ENCODE measurements at places on chromosomes 11 and 22.

GRCh38 chr11:79570104-79570503 is 129.3 kb upstream of the TENM4 start:
- DNase-seq = no peak

DNA sequence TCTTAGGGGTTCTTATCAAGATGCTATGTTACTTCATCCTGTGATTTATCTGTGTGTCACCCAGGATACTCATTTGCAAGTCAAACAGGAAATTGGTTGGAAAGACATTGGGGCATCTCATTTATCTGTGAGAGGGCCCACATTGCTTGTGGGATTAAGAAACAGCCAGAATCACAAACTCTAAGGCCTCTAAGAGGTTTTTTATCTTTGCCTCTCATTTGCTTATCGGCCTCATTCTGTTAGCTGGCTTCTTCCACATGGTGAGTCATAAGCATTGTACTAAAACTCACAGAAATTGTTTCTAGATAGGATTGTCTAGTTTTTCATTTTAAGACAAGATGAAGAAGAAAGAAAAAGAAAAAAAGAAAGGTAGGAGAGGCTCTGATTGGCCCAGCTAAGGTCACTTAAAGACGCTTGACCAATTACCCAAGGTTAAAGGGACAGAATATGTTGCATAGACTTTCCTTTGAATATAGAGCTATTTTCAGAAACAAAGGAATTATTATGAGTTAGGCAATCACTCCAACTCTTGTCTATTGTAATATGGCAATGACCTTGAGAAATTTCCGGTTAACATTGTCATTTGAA is 121.9 kb downstream of the ARHGAP42 start:
- no peak for DNase-seq

- no peak for DNase-seq
Observed at GRCh38 chr11:110430267-110431050, 711 bp downstream of the FDX1 start.

DNA sequence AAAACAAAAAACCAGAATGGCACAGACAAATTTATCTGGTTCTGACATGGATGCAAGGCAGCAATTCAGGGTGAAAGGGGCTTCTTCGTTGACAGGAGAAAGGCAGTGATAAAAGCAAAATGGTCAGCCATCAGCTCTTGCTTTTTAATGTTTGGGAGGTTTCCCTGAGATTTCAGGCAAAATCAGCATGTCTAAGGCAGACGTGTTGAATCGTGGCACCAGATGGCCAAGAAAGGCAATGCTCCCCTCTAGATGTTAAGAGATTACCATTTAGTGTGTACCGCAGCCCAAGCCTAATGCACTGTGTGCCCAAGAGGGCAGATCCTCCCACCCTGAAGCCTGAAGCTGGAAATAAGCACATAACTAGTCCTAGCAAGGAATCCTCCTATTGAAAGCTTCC is 88.8 kb upstream of the GALNT18 start:
- DNase-seq = no peak

- no peak for DNase-seq
Observed at GRCh38 chr11:86938203-86938899, 16.8 kb downstream of the FZD4 start.

- no peak for DNase-seq
Observed at GRCh38 chr22:48782811-48783511, 1044.7 kb downstream of the BRD1 start.

DNA sequence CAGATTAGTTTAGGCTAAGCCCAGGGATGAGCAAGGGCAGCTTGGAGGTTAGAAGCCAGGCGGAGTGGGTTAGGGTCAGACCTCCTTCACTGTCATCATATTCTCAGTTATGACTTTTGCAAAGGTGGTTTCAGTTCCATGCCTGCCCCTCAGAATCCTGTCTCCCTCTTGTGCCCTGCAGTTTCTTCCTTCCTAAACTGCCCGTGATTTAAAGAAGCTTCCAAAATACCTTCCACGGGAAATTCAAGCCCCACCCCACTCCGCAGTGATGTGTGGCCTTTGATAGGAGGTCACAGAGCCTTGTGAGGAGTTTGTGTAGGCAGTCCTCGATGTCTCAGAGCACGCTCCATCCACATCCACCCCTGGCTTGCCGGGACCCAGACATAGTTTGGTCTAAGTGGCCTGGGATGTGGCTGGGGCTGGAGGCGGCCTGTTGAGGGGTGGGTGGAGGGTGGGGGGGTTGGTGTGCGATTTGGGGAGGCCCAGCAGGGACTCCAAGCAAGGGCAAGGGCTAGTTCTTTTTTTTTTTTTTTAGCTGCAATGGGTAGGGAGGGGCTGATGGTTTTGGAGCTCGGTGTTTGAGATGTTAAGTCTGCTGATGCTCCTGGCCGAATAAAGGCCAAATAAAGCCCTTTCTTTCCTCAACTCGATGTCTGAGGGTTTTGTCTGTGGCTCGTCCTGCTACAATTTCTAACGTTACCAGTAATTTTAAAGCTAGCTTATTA is 1.6 kb upstream of the IFITM1 start:
- DNase-seq = no peak

DNA sequence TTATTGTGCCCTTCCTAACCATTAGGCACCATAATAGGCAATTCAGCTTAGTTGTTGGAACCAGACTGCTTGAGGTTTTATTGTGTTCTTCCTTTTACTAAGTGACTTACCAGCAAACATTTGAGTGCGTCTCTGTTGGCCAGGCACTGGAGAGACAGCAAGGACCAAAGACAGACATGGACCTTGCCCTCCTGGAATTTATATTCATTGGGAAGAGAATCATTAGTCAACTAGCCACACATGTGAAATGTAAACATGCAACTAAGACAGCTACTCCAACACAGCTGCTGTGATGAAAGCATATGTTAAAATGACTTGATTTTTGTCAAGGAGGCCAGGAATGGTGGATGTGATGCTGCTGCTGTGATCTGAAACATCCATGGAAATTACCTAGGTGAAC is 106.4 kb downstream of the TRAF6 start:
- no peak for DNase-seq

- no peak for DNase-seq
Observed at GRCh38 chr11:94924171-94924572, 49.2 kb downstream of the CWC15 start.

GRCh38 chr11:73520353-73521061 is 77.4 kb downstream of the FAM168A start:
- DNase-seq = no peak

DNA sequence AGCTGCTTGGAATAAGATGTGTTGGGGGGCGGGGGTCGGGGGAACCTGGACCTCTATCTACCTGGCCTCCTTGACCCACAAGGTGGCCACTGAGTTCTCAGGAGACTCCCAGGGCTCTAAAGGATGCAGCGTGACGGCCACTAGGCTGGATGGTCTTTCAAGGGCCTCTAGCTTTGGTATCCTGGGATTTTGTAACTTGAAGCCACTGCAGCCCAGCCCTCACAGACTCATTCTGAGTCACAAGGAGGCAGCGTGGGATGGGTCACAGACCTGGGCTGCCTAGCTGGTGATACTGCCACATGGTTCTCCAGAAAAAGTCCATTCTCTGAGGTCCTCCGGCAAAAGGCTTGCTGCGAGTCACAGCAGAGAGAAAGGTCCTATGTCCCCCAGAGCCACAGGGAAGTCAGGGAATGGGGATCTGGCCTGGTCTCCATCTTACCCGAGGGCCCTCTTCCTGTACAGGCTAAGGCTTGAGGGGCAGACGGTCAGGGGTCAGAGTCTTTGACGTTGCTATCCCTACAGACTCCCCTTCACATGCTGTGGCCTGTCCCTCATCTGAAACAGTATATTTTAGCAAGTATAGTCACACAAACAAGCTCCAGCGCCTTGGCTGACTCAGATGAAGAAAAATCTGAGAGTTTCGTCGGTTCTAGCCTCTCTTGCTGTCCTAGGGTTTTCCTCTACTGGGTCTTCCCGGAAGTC is 52.4 kb downstream of the KCNC1 start:
- DNase-seq = no peak

DNA sequence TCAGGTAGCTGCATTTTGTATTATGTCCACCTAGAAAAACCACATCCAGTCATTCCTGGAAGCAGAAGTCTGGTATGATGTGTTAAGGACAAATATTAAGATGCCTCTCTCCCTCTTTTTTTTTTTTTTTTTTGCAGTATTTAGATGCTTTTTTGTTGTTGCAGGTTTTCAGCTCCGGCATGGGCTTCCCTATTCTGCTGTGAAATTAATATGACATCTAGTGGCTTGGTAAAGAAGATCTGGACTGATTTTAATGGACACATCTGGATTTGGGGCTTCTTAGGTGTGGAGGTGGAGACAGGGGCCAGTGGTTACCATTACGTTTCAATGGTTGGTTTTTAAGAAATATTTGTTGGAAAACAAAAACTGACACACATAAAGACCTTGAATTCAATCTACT is 47.5 kb upstream of the RASSF10 start:
- no peak for DNase-seq

DNA sequence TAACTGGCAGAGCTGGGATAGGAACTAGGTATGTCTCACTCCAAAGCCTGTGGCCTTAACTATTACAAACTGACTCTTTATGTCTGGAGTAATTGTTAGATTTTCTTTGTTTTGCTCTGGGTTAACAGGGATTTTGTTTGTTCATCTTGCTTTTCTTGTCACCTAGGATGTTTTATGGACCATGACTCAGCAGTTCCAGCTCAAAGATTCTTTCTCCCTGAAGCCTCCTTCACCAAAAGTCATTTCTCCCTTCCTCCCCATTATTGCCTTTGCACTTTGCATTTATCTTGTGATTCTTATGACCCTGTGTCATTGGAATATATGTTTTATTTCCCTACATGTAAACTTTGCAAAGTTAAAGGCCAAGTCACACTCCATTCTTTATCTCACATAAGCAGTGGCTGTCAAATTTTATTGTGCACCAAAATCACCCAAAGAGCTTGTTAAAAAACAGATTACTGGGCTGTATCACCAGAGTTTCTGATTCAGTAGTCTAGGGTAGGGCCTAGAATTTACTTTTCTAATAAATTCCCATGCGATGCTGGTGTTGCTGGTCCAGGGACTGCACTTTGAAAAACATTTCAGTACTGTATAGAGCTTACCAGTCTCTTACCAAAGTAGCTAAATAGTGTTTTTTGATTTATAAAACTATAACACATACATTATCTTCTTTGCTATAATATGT is 327.7 kb downstream of the DLG2 start:
- no peak for DNase-seq

DNA sequence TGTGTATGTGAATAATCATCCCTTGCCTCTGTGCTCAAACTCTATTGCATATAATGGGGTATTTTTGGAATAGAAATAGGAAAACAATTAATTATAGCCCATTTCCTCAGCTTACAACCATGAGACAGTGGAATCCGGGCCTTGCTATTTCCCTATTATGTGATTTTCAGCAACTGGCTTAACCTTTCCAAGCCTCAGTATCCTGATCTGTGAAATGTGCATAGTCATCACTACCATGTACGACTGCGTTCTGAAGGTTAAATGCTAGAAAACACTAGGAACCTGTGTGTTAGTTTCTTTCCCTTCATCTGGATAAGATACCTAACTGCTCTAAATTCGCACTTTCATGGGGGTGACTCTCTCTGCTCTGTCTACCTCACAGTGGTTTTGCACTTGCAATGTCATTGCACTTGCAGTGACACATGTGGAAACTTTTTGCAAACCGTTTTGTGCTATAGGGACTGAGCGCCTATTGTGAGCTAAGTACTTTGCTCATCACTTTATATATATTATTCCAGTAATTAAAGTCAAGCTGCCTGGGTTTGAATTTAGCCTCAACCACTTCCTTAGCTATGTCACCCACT is 48.3 kb downstream of the IRAG1 start:
- DNase-seq = no peak

DNA sequence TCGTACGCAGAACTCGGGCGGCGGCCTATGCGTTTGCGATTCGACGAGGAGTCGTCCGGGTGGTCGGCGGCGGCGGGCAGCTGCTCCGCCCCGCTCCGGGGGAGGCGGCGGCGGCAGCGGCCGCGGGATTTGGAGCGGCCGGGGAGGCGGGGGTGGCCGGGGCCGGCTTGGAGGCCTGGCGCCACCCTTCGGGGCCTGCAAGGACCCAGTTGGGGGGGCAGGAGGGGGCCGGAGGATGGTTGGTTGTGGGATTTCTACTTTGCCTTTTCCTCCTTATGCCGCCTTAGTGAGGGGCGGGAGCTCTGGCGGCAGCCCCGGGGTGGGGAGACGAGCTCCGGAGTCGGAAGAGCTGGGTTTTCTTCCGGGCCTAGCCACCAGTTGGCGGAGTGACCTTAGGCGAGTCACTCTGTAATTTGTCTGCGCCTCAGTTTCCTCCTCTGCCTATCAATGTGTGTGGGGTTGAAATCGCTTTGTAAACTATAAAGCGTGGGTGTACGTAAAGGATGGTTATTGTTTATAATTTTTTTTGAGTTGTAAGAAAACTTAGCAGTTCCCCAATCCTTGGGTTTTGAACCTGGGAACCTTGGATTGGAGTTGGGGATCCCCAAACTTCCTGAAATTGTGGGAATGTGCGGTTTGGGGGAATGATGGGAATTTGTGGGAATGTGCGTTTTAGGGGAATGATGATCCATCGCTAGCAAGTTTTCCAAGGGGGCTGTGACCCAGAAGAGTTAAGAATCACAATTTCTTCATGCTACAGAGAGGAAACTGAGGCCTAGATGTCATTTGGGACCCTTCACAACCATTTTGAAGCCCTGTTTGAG is 679 bp downstream of the TUG1 start:
- peak; percentile 27 for DNase-seq

- no peak for DNase-seq
Observed at GRCh38 chr11:99803501-99803900, 782.8 kb downstream of the CNTN5 start.

DNA sequence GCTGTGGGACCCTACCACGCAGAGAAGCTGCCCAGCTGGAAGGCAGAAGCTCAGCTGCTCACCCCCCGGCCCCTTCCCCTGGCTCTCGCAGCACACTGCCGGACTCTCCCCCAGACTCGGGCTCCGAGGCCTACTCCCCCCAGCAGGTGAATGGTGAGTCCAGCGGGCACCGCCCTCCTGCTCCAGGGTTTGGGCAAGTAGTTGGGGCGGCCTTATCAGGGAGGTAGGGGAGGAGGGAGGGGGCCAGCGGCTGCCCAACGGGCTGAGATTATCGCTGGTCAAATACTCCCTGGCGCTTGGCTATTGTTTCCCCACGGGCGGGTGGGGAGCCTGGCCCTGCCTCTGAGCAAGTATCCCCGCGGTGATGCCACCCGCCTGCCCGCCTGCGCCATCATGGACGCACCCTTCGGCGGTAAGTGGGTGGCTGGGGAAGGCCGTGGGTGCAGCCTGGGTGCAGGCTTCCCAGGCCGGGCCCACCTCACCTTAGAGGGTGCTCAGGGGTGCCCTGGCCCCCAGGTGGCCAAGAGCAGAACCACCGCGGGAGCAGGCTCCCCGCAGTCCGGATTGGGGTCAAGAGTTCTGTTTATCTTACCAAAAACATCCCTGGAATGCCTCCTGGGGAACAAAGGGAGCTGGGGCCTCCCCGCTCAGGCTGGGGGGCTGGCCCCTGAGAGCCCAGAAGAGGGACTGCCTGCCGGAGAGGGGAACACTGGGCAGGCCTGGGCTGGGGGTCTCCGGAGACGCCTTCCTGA is 16.9 kb downstream of the MYRF start:
- no peak for DNase-seq

- DNase-seq = no peak
Observed at GRCh38 chr11:75133976-75134375, 16.9 kb upstream of the SLCO2B1 start.

Data from GM12864 (cell line).